ENCODE measurements at places on chromosomes 3 and 15.

DNA sequence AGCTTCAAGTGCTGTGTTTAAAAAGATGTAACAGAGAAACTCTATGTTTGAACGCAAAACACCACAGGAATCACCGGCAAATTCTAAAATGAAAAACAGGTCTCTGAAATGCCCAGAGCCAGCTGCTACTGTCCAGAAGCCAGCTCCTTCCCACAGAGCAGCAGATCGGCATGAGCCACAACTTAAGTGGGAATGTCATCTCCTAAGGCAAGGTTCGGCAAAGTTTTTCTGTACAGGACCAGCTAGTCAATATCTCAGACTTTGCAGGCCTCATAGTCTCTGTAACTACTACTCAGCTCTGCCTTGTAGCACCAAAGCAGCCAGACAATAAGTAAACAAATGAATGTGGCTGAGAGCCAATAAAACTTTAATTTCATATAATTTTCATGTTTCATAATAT, 4.9 kb downstream of the PLOD2 start:
- no peak for DNase-seq

GRCh38 chr15:39622660-39623516, 42.0 kb downstream of the THBS1 start:
- no peak for DNase-seq

GRCh38 chr3:81033684-81034083, 727.8 kb downstream of the GBE1 start:
- DNase-seq, result no peak

DNA sequence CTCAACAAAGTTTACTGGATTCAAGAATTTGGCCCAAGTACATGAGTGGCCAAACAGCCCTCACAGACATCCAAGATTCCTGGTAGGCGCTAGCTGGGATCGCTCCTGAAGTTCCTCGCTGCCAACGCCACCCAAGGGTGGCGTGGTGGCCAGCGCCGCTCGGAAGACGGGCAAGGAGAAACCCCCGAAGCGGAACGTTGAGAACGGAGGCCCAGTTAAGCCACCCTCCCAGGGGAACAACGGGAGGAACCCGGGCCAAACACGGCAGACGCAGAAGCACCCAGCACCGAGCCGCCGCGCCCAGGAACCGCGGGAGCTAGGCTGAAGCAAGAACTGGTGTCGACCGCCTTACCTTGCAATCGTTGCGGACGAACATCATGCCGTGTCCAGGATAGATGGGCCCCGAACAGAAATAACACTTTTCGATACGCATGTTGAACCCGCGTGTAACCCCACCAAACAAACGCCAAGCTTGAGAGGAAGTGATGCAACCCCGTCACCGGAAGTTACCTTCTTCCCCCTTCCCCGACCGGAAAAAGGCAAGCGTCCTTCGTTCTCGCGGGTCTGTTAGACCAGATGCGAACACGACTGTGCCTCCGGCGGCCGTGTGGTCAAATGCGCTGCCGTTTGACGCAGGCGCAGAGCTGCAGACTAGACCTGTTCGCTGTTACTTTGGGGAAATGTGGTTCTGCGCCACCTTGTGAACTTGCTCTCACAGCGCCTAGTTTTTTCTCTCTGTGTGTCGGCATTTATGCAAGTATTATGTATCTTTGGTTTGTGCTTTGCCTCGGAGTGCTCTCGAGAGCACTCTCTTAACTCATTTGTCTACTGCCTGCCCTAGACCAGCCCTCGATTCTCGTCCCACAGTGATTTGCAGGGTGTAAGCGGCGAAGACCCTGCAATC, at the start of gene RSL24D1:
TSS of gene RSL24D1 (minus strand) at position 484 of the 904 bp plus-strand sequence. CDS start at position 433, 51 bp downstream.
- peak; percentile 99 for DNase-seq

DNA sequence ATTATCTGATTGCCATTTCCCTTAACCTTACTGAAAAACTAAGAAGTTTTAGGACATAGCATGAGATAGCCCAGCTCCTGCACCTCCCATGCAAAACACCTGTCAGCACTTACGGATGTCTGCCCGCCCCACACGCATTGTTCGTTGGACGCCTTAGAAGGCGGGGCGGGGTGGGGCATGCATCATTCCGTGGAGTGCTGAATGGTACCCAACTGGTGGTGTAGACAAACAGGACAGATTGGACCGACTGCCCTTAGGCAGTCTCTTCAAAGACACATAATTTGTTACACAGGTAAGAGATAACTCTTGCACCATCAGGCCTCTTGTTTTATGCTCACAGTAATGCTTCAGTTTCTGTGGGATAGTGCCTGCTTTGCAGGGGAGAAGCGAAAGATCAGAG, 93.8 kb downstream of the SMAD6 start:
- DNase-seq, result no peak

GRCh38 chr3:177615015-177615414, 417.7 kb upstream of the TBL1XR1 start:
- peak; percentile 100 for DNase-seq

- peak; percentile 9 for DNase-seq
These were observed 270.9 kb downstream of the ERC2 start for GRCh38 chr3:56197259-56197965.

DNA sequence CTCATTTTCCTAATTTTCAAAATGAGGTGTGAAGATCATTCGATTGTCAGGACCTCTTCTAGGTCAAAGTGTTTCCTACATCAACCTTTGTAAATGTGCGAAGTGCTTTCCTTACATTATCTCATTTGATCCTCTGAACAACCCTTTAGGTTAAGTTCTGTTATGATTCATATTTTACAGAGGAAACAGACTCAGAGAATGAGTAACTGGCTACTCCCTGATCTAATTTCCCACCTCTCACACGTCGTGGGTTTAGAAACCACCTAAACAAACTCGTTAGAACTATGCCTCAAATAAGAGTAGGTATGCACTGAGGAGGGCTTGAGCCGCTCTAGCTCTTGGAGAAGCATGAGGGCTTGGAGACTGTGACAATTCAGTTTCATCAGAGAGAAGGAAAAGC, 148.6 kb downstream of the CD47 start:
- DNase-seq, result peak; percentile 62

DNA sequence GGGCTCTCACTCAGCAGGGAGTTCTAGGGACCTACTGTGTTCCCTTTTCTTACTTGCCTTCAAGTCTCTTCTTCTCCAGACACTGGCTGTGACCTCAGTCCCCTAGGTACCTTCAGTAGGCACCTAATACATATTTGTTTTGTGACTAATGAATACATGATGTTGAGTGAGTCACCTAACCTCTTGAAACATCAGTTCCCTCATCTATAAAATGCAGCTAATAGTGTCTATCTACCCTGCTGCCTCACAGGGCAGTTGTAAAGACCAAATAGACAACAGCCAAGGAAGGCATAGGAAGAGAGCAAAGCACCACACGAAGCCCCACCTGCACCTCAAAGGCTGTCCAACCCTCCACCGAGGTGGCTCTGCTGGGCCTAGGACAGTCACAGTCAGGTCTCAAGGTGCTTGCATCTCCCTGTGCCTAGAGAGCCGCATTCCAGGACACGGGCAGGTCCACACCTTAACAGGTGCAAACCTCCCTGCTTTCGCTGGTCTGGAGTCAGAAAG, 29.1 kb downstream of the DAPK2 start:
- DNase-seq, result peak; percentile 58

DNA sequence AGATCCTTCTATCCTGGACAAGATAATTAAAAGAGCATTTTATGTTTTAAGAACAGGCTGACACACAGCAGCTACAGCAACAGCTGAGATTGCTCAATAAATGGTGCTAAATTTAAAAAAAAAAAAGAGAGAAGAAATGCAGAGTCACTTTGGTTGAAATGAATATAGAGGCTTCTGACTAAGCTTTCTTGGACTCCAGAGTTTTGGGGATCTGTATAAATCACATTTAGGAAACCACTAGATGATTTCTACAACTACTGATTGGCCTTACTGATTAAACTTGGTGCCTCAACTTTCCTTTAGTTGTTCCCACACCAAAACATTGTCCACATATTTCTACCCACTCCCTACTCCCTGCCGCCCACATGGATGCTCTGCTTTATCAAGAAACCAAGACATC, 132.9 kb upstream of the ZBTB20 start:
- peak; percentile 56 for DNase-seq

DNA sequence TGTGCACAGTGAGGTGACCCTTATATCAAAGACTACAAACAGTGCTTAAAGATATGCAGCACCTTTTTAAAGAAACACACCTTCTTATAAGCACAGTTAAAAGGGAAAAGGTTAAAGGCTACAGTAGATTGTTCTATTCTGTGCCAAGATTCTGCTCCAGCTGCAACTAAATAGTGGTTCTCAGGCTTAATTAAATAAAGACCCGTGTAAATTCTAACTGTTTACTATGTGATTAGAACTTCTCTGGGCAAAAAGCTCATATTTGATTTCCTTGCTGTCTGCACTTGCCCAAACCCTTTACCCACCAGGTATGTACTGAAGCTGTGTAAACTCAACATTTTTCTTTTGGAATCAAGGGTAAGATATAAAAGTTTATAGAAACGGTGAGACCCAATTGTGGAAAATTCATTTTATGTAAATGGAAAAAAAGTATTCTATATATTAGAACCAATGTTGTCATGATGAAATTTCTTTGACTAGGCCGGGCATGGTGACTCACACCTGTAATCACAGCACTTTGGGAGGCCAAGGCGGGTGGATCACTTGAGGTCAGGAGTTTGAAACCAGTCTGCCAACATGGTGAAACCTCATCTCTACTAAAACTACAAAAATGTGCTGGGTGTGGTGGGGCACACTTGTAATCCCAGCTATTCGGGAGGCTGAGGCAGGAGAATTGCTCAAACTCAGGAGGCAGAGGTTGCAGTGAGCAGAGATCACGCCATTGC, 230.6 kb downstream of the MECOM start:
- DNase-seq, result no peak

GRCh38 chr3:94099311-94099710, 36.5 kb downstream of the NSUN3 start:
- DNase-seq, result no peak

- no peak for DNase-seq
These were observed 123.0 kb downstream of the LIPC start for GRCh38 chr15:58554758-58555157.

DNA sequence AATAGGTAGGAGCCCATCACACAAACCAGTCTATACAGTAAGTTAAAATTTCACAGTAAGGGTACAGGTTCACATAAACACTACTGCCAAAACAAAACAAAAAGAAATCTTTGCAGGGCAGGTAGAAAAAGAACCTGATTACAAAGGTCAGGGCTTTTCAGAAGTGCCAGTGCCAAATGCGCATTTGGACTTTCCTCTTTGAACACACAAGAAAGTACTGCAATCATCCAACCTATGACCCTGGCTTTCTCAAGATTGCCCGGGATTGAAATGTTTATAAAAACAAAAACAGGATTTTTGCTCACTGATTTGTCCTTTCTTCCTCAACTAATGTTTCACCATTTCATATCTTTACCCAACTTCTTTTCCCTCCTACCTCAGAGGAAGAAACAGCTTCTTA, 47.4 kb downstream of the CBLB start:
- DNase-seq, result peak; percentile 69

GRCh38 chr3:1661839-1662238, 436.8 kb upstream of the CNTN4 start:
- DNase-seq, result peak; percentile 4

DNA sequence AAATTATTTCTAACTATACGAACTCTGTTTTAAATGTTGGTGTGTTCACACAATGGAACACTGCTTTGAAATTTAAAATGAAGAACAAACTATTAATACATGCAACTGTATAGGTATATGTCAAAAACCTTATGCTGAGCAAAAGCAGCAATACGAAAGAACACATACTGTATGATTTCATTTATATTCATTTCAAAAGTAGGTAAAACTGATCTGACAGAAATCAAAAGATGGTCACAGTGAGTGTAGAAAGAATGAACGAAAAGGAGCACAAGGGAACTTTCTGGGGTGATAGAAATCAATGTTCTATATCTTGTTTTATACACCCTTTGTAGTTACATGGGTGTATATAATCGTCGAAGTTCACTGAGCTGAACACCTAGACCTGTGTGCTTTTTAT, 12.6 kb downstream of the ATP8B4 start:
- no peak for DNase-seq

DNA sequence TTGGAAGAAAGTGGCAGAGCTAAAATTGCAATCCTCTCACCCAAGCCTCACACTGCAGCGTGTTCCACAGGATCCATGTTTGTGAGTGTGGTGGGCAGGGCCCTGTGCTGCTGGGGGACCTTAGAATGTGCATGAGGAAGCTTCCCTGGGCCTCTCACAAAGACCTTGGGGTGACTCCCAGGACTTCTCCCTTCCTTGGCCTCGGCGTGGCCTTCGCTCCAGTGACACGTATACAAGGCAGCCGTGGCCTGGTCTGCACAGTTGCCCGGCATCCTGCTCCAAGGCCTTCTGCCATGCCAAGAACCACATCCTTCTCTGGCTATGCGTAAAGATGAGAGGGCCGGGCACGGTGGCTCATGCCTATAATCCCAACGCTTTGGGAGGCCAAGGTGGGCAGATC, 196.4 kb downstream of the UACA start:
- DNase-seq, result no peak

DNA sequence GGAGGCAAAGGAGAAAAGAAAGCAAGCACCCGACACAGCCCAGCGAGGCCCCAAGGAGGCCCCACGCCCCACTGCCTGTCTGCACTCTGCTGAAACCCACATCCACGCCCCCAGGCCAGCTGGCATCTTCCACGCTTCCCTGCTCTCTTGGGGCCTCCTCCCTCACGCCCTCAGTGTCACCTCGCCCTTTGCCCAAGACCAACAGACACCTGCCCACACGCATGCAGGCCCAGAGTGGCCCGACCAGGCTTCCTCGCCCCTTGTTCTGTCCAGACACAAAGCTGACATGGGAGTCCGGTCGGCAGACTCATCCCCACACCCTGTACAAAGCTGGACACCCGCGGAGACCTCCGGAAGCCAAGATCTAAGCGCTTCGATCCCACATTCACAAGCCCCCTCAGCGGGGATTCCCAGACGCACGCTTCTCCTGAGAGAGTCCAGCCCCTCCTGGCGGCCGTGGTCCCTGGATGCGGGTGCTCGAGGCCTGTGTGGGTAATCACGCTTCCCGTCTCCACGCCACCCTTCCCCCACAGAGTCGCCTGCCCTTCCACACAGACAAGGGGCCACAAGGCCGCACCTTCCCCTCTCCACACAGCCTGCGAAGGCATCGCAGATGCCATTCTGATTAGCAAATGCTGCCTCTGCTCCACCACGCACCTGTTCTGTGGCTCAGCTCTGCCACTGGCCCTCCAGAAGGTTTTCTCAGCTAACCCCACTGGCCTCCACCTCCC, 176.6 kb downstream of the XXYLT1 start:
- no peak for DNase-seq

GRCh38 chr15:75153087-75153486, 48.6 kb upstream of the C15orf39 start:
- DNase-seq, result peak; percentile 35

DNA sequence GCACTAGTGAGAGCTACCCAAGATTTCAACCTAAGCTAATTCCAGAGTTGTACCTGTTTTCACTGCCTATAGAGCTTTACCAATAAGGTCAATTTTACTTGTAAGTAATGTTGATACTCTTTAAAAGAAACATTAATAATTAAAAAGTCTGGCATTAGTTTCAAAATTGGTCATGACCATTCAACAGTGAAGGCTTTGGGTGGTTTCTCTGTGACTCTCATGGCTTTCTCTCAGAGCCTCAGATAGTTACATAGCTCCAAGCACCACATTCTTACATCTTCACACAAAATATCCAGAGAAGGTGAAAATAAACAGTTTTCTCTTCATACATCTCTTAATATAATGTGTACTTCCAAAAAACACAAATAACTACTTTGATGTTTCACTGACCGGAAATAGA, 61.5 kb upstream of the TCF12 start:
- DNase-seq, result no peak
